ENCODE measurements at places on chromosomes 6 and 20.

- DNase-seq = no peak
Observed at GRCh38 chr6:99369533-99369932, 20.1 kb upstream of the FAXC start.

DNA sequence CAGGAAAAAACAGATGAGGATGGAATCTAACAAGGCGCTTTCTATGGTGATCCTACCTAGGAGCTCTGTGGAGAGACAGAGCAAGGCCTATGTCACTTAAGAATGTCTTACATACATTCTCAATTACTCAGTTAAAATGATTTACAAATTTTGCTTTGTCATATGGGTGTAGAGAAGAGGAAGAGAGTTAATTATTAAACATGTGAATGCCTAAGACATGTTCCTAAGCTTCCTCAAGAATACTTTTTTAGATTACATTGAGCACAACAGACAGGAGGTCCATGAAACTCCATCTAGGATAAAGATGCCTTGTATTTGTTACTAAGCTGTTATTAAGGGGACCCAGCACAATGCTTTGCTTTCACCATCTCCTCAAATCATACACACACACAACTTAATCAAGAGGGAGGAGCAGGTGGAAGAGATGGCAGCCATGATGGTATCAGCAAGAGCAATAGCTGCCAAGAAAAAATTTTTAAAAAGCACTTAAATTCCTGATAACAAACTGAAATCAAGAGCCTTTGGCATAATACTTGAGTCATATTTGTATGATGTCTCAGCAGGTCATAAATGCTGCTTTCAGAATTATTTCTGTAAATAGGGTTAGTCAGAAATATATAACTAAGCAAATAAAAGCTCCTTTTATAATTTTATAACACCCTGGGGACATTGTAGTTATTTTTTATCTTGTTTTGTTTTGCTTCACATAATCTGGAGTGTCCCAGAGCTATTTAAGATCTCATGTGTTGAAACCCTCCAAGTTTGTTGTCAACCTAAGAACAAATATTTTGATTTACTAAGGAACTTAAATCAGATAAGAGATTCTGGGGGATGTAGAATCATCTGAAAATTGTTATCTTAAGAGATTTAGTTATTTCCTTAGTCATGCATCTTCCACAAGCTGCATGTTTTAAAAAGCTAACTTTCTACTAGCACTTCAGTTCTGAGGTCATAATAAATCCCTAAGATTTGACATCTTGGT is 70.0 kb upstream of the CD2AP start:
- no peak for DNase-seq

DNA sequence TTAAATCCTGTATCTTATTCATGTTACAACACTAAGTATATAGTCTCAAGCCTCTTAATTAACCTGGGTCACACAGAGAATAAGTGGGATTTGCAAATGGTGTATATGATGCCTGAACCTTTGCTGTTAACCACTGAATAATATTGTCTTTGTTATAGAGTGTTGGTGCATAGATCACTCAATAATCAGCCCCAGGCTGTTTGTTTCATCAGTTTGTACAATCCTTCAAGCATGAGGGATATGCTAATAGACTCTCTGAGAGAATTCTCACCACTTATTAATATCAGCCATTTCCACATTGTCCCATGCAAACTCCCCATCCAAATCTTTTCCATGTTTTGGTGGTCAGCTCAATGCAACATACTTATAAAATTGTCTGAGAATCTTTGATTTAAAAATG is 21.7 kb downstream of the OR2B6 start:
- DNase-seq = no peak

- no peak for DNase-seq
Observed at GRCh38 chr6:101776919-101777350, 383.4 kb downstream of the GRIK2 start.

- no peak for DNase-seq
Observed at GRCh38 chr6:3739311-3739897, 12.1 kb downstream of the PXDC1 start.

DNA sequence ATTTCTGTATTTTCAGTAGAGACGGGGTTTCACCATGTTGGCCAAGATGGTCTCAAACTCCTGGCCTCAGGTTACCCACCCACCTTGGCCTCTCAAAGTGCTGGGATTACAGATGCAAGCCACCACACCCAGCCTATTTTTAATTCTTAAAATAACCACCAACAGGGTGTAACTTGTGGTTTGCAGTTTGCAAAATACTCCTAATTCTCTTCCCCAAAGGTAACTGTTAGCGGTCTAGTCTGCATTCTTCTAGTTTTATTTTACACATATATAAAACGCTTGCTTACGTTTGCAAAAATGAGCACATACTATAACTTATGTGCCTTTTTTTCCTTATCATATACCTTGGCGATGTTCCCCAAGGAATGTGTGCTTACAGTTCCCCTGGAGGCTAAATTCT is 25.6 kb upstream of the CHMP4B start:
- no peak for DNase-seq

GRCh38 chr6:47047097-47047478 is 5.0 kb upstream of the ADGRF1 start:
- DNase-seq = no peak

DNA sequence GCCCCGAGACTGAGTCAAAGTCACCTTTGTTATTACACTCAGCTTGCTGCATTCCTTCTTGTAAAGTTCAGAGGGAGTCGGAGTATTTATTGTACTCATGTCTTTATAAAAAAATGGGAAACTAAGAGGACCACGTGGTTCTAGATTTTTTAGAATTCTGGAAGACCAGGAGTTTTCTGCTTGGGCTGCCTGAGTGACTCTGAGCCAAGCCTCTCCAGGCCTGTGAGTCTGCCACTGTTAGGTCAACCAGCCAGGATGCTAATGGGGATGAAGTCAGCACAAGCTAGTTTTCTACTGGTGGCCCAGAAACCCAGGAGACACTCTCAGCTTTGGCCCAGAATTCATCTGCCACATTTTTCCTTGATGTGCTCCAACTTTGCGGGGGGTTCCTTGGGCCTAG is 453.5 kb upstream of the SULF2 start:
- no peak for DNase-seq

DNA sequence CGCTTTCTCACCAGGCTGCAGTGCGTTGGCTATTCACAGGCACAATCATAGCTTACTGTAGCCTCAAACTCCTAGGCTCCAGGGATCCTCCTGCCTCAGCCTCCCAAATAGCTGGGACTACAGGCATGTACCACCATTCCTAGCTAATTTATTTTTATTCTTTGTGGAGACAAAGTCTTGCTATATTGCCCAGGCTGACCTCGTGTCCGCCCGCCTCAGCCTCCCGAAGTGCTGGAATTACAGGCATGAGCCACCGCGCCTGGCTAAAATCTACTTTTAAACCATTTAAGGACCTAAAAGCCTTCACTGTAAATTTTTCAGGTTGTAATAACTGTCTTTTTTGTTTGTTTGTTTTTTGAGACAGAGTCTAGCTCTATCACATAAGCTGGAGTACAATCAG is 15.2 kb downstream of the SAMHD1 start:
- DNase-seq = no peak

DNA sequence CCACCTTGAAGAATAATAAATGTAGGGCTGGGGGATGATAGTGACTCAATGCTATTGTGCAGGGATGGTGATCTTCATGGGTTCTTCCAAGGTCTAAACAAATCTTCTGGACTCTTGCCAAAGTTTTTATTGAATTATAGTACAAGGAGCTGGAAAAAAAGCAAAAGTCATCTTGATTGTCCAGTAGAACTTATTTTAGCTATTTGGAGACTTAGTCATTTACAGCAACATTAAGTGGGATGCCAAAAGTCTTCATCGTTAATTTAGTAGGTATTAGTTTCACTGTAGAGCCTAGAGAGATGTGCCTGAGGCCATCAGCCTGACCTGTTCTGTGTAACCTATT is 212.9 kb upstream of the TBX18 start:
- DNase-seq = no peak

- DNase-seq = peak; percentile 77
Observed at GRCh38 chr20:25247956-25248785, at the start of gene PYGB. Gene PYGB (plus strand): TSS chr20:25248085. CDS start chr20:25248179, 94 bp downstream.

DNA sequence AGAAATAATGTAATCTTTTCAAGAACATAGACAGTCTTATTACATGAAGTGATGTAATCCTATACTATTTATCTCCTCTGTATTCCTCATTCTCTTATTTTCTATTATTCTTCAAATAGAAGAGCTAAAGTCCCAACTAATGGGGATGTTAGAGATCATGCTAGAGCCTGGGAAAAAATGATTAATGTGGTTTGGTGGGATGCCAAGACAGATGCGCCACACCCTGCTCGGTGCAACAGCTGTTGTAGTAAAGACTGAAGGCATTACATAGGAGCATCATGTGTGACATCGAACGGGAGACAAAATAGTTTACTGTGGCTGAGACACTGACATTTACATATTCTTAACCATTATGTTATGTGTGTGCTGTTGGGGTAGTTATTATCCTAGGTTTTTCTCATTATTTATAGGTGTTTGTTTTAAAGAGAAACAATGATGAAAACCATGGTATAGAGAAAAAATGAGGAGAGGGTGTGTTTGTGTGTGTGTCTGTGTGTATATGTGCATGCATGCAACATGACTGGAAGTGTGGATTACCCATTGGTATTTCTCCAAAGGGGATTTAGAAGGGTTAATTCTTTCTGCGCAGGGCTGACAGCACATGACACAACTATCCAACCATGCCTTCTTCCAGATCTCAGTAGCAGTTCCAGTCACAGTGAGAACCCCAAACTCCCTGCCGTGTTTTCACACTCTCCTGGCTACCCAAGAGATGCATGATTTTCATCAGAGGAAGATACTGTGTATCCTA is 155.3 kb downstream of the EYA4 start:
- DNase-seq = no peak

- no peak for DNase-seq
Observed at GRCh38 chr6:45021676-45022075, 306.5 kb upstream of the RUNX2 start.
